ENCODE measurements at places on chromosomes 12 and 14. TPM values are rescaled to one million over a fixed set of nuclear protein-coding genes. Genes with fewer than 3 reads are reported as not detected.

Gene LTBR
- total RNA-seq: 1.3 TPM

Gene NYNRIN
- 0.09 TPM for total RNA-seq

Gene KLRC3
- total RNA-seq: 2.8 TPM

Gene DPPA3
- not detected for total RNA-seq

Gene NGB
- total RNA-seq: not detected

Gene ADAM21
- total RNA-seq: not detected
